ENCODE measurements at places on chromosomes 7 and 10. TPM values are rescaled to one million over a fixed set of nuclear protein-coding genes. Genes with fewer than 3 reads are reported as not detected.

The FZD8 gene
- total RNA-seq, result 4.9 TPM

The RPEL1 gene
- not detected for total RNA-seq

The BMPER gene
- 4.3 TPM for total RNA-seq

The RNF148 gene
- total RNA-seq, result not detected

The KNDC1 gene
- total RNA-seq, result 1.4 TPM
